T-helper 2 cell treated with Interferon-gamma antibody and Interleukin-4, amounts not matched to agents 5 μg/mL and 100 μg/mL, for 36 hours (primary cell): ENCODE measurements at places on chromosomes 7 and 10.
A peak's percentile ranks its signal among the peaks of the same experiment; 100 is the strongest.

DNA sequence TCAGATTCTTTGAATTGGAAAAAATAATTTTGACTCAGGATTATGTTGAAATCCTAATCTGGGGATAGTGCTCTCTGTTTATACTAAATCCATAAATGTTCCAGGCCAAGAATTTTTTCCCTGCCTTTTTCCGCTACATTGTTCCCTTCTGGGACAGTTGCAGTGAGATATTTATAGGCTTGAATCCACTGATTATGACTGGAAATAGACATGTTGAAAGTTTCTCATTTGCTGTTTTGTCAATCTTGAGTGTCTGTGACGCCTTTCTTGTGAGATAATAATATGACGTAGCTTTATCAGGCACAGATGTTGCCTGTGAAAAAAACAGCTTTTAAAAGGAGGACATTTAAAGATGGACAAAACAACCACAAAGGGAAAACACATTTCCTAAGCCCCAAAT is 155.9 kb downstream of the ARID5B start:
- no peak overlapping the region for H3K4me3 ChIP-seq
- peaks cover 87% of the 10 kb centered on the region for H3K4me1 ChIP-seq
- DNase-seq = no peak
- peaks cover 94% of the 10 kb centered on the region for H3K36me3 ChIP-seq
- no peaks in the 10 kb centered on the region for H3K27me3 ChIP-seq

DNA sequence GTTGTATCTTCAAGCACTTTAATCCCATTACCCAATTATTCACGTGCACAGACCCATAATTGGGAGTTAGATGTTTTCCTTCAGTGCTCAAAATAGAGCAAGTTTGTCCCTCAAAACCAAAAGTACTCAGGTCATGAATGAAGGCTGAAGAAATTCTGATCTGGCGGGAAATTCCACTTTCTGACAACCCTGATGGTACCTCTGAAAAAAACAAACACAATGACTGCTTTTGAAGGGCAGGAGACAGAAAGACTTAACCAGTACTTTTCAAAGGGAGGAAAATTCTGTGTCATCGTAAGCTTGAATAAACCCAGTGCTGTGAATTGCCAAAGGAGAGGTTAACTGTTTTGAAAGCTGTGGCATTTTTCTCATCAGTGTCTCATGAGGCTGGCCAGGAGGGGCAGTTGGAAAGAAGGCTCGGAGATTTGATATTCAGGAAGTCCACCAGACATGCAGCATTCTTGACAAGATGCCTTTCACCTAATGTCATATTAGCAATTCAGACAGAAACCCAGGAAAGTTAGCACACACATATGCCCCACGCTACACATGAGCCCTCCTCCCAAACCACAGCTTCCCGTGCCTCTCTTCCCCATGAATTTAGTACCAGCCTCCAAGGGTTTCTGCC is 347.0 kb downstream of the KCNMA1 start:
- H3K4me3 ChIP-seq = no peak overlapping the region
- DNase-seq = no peak
- no peaks in the 10 kb centered on the region for H3K36me3 ChIP-seq
- H3K4me1 ChIP-seq = no peaks in the 10 kb centered on the region
- H3K27ac ChIP-seq = no peak overlapping the region
- H3K27me3 ChIP-seq = peaks cover 2% of the 10 kb centered on the region

DNA sequence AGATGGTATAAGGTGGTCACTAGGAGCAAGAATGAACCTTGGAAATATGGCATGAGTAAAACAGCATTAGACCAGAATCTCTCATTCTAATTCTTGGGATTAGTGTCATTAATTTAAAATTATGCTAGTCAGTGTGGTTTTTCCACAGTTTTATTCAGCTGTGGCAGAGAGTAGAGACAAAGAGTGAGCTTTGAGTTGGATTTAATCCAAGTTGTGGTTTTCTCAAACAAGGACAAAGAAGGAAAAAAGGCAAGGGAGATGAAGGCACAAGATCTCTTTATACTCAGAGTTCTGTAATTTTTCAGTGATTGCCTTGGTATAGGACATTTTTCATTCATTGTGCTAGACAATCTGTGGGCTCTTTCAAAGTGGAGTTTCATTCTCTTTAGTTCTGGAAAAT is 28.2 kb upstream of the AKAP9 start:
- H3K36me3 ChIP-seq = no peaks in the 10 kb centered on the region
- H3K4me1 ChIP-seq = peaks cover 13% of the 10 kb centered on the region
- H3K27ac ChIP-seq = no peak overlapping the region
- no peak overlapping the region for H3K4me3 ChIP-seq
- no peak for DNase-seq

DNA sequence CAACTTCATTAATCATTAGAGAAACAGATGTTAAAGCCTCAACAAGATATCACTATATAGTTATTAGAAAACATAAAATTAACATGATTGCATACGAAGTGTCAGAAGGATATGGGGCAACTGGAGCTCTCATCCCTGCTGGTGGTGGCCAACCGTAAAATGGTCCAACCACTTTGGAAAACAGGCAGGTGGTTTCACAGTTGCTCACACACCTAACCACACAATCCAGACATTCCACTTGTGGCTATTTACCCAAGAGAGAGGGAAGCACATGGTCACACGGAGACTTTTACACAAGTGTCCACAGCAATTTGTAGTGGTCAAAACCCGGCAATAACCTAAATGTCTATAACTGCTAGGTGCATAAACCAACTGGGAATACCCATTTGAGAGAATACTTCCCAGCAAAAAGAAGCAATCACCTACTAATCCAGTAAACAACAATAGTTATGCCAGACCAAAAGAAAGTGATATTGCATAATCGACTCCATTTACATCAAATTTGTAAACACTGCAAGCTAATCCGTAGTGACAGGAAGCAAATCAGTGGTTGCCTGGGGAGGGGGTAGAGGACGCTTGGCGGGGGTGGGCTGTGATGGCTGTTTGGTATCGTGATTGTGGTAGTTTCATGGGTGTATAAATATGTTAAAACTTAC is 91.8 kb downstream of the LARP4B start:
- H3K36me3 ChIP-seq = peaks cover 50% of the 10 kb centered on the region
- peaks cover 9% of the 10 kb centered on the region for H3K4me1 ChIP-seq
- no peaks in the 10 kb centered on the region for H3K27me3 ChIP-seq

DNA sequence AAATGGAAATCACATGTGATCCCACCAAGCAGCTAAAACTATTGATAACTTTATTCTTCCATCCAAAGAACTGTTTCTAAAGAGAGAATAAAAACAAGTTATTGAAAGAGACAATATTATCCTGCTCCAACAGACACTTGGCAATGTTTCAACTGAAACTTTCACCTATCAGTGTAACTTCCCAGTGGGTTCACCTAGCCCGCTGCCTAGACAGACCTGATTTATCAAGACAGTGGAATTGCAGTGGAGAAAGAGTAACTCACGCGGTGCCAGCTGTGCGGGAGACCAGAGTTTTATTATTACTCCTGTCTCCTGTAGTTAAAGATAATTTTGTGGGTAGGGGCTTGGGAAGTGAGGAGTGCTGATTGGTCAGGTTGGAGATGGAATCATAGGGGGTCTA is 199.8 kb downstream of the AHR start:
- H3K36me3 ChIP-seq = no peaks in the 10 kb centered on the region
- no peak overlapping the region for H3K4me3 ChIP-seq
- no peak for DNase-seq
- no peak overlapping the region for H3K27ac ChIP-seq
- H3K4me1 ChIP-seq = peaks cover 5% of the 10 kb centered on the region
- peaks cover 20% of the 10 kb centered on the region for H3K27me3 ChIP-seq

DNA sequence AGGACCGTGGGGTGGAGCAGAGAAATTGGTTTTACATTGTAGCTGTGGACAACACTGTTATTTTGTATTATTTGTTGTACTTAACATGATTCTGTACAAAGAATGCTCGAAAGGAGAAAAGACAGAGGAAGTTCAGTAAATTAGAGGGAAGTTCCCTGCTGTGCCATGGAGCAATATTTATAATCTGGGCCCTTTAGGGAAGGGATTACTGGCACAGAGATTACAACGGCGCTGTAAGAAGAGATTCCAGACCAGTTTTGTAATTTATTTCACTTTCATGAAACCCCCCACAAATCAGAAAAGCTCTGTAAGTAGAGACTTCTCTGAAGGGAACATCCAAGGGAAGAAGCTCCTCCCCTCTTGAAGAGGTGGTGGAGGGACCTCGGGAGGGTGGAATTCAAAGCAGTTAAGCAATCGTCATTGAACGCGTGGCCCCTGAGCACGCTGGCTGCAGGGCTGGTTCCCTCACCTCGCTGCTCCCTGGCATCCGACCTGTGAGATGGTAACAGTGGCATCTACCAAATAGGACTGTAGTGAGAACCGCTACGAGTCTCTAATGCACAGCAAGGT is 113.5 kb downstream of the KLF6 start:
- H3K27ac ChIP-seq = no peak overlapping the region
- H3K4me1 ChIP-seq = peaks cover 30% of the 10 kb centered on the region
- no peak for DNase-seq
- H3K4me3 ChIP-seq = no peak overlapping the region

DNA sequence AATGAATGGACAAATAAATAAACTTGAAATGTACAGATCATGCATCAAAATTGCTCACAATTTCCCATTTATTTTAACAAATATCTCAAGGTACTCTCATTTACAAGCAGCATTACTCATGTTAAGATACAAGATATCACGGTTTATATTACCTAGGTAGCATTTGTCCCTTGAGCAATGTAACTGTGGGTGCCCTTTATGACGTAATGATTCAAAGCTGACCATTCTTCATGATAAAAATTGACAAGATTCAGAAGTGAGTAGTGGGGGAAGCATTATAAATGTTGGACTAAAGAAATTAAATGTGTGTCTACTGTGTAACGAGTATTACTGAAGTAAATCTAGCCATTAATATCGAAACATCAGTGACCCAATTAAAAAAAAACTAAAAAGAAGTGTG is 68.2 kb upstream of the GRM8 start:
- H3K4me3 ChIP-seq = no peak overlapping the region
- no peak for DNase-seq
- peaks cover 12% of the 10 kb centered on the region for H3K27me3 ChIP-seq
- no peak overlapping the region for H3K27ac ChIP-seq

DNA sequence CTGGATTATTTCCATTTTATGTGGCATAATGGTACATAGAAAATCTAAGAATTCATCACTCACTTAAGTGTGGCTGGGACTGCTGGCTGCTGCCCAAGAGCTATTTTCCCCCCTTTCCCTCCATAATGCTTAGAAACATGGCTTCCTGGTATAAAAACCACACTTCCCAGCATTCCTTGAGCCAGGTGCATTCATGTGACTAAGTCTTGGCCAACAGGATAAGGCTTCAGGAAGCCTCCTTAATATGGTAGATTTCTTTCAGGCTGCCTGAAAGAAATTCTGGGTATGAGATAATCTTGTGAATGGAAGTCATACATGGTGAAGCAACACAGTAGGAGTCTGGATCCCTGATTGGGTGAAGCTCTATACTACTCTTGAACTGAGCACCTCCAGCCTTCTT is 178.0 kb downstream of the JAZF1 start:
- H3K27me3 ChIP-seq = peaks cover 2% of the 10 kb centered on the region
- no peak for DNase-seq
- H3K27ac ChIP-seq = no peak overlapping the region
- no peaks in the 10 kb centered on the region for H3K4me1 ChIP-seq
- H3K4me3 ChIP-seq = no peak overlapping the region
- H3K36me3 ChIP-seq = no peaks in the 10 kb centered on the region

DNA sequence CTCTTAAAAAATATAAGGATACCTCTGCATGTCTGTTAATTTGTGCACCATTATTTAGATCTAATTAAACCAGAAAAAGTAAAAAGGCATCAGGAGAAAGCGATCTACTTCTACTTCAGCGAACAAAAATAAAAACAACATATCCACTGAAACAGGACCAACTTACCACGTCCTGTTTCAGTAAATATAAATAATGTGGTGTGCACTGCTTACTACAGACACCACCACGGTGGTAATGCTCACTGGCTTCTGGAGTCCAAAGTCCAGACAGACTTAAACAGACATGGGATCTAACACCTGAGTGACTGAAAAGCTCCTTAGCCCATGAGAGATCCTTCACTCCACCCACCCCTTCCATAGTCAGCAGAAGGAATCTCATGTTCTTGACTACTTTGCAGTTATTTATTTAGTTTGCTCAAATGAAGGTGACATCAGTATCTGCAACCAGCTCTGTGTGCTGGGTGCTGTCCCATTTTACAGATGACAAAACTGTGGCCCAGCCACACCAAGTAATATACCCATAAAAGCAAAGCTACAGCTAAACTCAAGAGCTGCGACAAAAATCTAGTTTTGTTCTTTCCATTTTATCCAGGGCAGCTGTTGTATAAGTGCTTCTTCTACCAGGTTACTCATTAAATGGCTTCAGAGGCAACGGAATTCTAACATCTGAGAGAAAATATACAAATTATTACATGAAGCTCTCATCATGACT is 62.1 kb upstream of the NCAPG2 start:
- peaks cover 14% of the 10 kb centered on the region for H3K4me1 ChIP-seq
- H3K4me3 ChIP-seq = no peak overlapping the region
- no peaks in the 10 kb centered on the region for H3K27me3 ChIP-seq
- H3K27ac ChIP-seq = peak overlapping the region; percentile 12
- peaks cover 45% of the 10 kb centered on the region for H3K36me3 ChIP-seq
- no peak for DNase-seq

DNA sequence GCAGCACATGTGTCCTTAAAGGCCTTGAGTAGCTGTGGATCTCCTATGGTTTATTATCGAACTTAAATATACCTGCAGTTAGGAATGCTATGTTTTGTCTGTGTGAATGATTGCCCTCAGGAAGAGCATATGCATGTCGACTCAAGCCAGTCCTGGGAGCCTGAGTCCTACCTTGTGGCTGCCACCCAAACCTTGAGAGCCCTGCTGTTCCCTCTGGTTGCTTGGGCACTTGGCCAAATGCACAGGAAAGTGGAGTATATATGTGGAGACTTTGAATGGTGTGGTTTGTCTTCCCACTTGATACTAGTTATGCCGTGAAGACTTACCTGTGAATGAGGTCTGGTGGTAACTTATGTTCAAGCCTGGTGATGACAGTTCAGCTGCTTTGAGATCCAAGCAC is 409.8 kb downstream of the LRMDA start:
- H3K27ac ChIP-seq = no peak overlapping the region
- H3K4me3 ChIP-seq = no peak overlapping the region
- H3K27me3 ChIP-seq = no peaks in the 10 kb centered on the region
- no peaks in the 10 kb centered on the region for H3K4me1 ChIP-seq
- H3K36me3 ChIP-seq = no peaks in the 10 kb centered on the region

- H3K4me3 ChIP-seq = no peak overlapping the region
- H3K27ac ChIP-seq = no peak overlapping the region
- no peaks in the 10 kb centered on the region for H3K27me3 ChIP-seq
- H3K36me3 ChIP-seq = no peaks in the 10 kb centered on the region
Observed at GRCh38 chr10:76080991-76081390, 649.6 kb downstream of the LRMDA start.
